Substantia nigra (tissue), 51 donors: ENCODE measurements at places on chromosomes 6 and 20.
A peak's percentile ranks its signal among the peaks of the same experiment; 100 is the strongest.

DNA sequence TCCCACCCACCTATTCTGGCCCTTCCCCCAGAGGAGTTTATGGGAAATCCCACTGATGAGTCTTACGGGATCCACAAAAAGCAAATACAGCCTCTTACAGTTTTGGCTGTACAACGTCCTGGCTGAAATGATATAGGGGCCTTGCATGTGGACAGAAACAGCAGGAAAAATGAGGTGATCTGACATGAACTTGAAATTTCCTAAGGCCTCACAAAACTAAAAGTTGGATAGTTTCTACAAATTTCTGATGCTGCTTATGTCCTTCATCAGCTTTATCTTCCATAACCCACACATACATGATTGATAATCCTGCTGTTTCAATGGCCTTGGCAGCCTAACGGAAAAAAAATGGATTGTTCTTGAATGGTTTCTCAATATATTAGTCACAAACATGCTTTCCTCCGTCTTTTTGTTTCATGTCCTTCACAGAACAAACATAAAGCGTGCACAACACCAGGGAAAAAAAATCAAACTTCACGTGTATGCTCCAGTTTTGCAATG lies 118.8 kb downstream of the BMP5 start:
- DNase-seq: no peak

- no peak for DNase-seq
These were observed 75.0 kb downstream of the VTA1 start for GRCh38 chr6:142222022-142222421.

DNA sequence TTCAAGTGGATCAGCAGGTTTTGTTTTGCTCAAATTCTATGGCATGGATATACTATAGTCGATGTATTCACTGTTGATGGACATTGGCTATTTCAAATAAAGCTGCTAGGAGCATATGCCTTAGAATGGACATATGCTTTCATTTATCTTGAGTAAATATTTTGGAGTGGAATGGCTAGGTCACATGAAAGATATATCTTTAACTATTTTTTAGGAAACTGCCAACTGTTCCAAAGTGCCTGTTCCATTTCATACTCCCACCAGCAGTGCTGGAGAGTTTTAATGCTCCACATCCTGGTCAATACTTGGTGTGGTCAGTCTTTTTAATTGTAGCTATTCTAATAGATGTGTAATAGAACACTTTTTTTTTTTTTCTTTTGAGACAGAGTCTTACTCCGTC lies 81.1 kb upstream of the PIM1 start:
- no peak for DNase-seq

DNA sequence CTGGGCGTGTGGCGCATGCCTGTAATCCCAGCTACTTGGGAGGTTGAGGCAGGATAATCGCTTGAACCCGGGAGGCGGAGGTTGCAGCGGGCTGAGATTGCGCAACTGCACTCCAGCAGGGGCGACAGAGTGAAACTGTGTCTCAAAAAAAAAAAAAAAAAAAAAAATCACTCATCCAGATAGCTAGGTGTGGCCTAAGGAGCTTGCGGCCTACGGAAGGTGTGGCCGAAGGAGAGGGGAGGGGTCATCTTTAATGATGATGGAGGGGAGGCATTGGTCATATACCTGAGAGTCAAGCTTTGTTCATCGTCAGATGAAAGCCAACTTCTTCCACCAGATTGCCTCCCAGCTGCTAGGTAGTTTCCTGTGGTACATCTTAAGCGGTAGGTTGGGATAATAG lies 801 bp upstream of the PPARD start:
- no peak for DNase-seq

DNA sequence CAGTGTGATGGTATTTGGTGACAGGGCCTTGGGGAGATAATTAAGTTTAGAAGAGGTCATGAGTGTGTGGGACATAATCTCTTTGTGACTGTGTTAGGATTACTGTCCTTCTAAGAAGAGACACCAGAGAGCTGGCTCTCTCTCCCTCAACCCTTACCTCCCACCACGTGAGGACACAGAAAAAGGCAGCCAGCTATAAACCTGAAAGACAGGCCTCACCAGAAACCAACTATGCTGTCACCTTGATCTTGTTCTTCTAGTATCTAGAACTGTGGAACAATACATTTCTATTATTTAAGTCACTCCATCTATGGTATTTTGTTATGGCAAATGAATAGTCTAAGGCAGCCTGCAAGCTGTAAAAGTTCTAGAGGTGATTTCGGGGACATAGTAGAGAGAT lies 203.7 kb downstream of the OTOR start:
- no peak for DNase-seq

DNA sequence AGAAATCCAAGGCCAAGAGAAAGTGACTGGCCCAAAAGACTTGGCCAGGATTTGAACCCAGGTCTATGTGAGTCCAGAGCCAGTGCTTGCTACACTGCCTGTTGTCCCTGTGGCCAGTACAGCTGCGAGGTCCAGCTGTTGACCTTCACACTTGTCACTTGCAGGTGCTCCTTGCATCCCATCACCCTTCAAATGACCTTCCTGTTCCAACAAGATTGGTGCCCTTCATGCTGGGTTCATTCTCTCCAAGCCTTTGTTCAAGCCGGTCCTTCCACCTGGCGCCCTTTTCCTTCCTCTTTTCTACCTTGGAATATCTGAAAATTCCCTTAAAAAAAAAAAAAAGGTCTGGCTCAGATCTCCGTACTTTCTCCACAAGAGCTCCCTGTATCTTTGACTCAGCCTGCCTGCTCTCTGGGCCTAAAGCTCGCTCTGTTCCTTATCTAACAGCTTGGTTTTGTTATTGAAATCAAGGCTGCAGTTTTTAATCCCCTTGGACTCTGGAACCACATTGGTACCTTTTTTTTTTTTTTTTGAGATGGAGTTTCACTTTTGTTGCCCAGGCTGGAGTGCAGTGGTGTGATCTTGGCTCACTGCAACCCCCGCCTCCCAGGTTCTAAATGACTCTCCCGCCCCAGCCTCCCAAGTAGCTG lies 22.2 kb upstream of the MRPS18A start:
- DNase-seq: no peak

- no peak for DNase-seq
These were observed 243.8 kb downstream of the LRFN2 start for GRCh38 chr6:40343318-40343876.

DNA sequence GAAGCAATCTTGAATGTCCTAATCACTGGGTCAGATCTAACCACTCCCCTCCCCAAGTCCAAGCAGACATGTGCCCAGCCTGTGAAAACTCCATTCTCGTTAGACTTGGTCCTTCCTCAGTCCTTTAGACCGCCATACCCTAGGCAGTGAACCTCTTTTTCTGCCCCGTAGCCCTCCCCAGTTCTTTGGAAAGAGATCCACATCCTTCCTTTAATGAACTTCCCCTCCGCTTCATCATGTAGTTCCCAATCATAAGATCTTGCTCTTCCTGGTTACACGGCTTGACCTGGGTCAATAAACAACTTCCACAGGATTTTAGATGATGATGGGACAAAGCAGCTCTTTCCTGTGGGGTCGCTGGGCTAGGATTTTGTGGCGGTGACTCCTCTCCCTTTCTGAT lies 9.6 kb downstream of the AHCY start:
- DNase-seq: no peak

GRCh38 chr6:35441205-35441604 lies 10.9 kb upstream of the FANCE start:
- DNase-seq: no peak

DNA sequence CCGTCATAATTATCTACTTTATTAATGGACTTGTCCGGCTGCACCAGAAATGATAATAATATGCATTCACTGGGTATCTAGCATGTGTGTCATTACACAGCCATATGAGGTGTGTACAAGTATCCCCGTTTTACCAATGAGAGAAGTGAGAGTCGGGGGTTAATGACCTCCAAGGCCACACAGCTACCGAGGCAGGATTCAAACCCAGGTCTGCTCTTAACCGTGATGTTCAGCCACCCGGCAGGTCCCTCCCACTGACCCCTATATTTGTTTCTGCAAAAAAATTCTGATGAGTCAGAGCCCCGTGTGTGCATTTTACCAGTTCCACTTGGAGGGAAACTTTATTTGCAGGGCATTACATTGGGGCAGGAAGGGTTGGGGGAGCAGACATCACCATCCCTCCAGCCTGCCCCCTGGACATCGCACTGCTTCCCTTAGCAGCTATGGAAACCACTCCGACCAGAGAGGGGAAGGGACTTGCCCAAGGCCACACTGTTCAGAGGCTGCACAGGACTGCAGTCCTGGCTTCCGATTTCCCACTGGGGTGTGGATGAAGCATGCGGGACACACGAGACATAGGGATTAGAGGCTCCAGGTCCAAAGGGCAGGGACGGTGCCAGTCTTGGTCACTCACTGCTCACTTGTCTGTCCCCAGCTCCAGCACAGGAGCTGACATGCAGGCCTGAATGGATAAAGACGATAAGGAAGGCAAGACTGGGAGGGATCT lies 10.1 kb upstream of the SRC start:
- DNase-seq: no peak

DNA sequence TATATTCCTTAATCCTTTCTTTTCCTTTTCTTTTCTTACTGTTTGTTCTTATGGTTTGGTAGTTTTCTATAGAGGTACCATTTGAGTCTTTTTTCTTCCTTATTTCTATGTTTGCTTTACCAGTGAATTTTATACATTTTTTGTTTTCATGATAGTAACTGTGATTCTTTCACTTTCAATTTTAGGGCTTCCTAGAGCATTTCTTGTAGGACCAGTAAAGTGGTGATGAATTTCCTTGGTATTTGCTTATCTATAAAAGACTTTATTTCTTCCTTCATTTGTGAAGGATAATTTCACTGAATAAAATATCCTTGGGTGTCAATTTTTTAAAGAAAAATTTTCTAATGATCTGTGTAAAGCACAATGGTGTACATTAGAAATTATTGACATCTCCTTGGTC lies 637.4 kb downstream of the CD109 start:
- DNase-seq: no peak

DNA sequence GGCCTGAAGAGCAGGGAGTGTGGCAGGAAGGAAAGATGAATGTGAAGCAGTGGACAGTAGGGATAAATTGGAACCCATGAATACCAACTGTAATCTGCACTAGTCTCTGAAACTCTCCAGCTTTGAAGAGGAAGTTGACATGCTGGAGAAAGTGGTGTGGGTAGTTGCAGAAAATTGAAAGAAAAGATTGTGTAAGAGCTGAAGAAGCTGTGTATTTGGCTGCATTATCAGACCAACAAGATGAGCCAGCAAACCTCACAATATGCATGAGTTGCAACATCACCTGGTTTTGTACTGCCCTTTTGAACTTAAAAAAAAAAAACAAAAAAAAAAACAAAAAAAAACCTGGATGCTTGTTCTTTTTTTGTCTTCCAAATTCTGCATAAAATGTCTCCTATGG lies 921.9 kb upstream of the EYS start:
- DNase-seq: no peak

DNA sequence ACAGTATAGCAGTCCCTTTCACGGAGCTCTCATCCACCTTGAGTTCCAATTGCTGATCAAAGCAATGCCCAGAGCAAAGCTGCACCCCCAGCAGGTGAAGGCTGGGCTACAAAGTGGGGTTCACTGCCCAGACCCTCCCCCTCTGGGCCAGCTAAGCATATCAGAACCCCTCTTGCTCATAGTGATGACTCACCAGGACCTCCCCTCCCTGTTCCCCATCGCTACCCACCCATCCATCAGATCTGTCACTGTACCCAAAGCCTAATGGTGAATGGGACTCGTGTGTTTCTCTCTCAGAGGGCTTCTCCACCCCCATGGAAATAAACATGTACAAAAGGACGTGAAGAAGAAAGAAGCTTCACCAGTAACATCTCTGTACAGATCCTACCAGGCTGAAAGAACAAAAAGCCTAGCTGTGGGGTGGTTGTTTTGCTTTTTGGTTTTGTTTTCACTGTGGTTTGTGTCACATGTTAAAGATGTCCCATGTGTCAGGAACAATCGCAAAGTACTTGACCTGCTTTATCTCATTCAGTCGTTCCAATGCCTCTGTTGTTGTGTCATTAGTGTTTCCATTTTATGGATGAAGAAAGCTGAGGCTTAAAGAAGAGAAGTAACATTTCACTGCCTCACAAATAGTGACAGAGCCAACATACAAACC lies 518.5 kb downstream of the CD83 start:
- DNase-seq: no peak

GRCh38 chr20:44109951-44110361 lies 77.0 kb downstream of the JPH2 start:
- no peak for DNase-seq

GRCh38 chr6:107293350-107293749 lies 166.0 kb downstream of the PDSS2 start:
- no peak for DNase-seq

DNA sequence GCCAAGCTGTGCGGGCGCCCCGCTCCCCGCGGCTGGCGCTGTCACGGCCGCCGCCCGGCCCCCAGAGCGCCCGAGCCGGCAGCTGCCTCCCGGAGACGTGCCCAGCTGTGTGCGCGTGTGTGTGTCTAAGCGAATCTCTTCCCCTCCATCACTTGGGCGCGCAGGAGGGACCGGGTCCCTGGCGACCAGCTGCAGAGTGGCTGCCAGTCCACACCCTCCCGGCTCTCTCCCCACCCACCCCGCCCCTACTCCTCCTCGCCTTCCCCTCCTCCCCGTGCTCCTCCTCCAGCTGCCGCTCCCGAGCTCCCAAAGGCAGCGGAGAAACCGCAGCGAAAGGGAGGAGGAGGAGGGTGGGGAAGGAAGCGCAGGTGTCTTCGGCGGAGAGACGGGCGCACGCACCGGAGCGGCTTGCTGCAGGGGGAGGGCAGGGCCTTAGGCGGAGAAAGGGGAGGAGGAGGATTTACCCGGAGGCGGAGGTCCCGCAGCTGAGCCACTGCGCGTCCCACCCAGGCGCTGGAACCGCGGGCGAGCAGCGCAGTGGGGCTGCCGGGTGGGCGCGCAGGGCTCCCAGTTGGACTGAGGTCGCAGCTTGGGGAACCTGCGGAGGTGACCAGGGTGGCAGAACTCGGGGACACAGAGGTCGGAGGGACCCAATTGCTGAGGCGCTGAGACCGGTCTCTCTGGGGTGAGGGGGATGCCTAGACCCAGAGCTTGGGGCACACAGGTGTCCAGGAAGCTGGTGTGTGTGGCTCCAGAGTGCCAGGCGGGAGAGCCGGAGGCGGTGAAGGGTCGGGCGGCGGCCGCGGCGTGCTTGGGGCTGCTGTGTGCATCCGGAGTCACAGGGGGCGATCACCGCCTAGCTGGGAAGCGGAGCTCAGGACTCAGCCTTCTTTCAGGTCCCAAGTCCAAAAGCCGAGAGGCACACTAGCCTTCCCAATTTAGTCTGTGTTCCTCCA lies at the start of gene HS3ST5:
TSS of gene HS3ST5 (minus strand) at position 198 of the 956 bp plus-strand sequence. CDS start 280,178 bp downstream, outside the sequence.
- peak; percentile 33 for DNase-seq

GRCh38 chr6:3579652-3580175 lies 122.9 kb upstream of the SLC22A23 start:
- no peak for DNase-seq

DNA sequence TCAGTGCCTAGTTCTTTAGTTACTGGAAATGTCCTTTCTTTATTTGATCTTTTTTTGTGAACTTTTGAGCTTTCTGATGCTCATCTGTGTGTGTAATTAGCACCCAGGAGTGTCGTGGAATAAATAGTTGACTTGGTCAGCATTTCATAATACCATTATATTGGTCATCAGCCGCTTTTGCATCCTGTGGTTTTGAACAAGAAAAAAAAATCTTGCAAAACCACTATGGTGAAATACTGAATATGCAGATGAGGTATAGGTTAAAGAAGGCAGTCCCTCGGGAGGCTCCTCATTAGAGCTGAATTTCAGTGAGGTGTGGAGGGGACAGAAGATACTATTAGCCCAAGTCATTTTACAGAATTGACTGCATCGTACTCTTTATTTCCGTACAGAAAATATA lies 90.1 kb downstream of the FOXO3 start:
- no peak for DNase-seq

- DNase-seq: no peak
These were observed 34.6 kb upstream of the EPHA7 start for GRCh38 chr6:93453956-93454355.

- DNase-seq: no peak
These were observed 171.8 kb downstream of the BCAS1 start for GRCh38 chr20:53898556-53898931.

- no peak for DNase-seq
These were observed 60.1 kb downstream of the FAM217A start for GRCh38 chr6:4018924-4019236.
